Endothelial cell of umbilical vein (primary cell): ENCODE measurements at places on chromosomes 2 and 18. TPM values are rescaled to one million over a fixed set of nuclear protein-coding genes. Genes with fewer than 3 reads are reported as not detected.

The ANKRD36B gene
- 47.0 and 79.8 TPM in 2 replicates for total RNA-seq

DNA sequence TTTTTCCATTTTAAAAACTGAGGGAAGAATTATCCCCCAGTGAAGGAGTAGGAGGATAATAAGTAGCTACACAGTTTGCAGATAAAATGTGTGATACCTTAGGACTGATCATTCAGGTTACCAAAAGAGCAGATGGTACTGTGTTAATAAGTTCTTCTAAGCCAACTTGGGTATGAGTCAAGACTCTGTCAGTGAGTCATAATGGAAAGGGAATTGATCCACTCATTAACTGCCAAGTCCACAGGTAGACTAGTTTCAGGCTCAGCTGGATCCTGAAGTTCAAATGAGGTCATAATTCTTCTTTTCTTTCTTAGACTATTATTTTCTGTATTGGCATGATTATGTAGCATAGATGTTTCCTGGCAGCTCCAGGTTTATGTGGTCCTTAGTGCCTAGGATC is 142.4 kb upstream of the ALPP start:
- DNase-seq: no peak
- no peak overlapping the region for H3K4me3 ChIP-seq
- no peaks in the 10 kb centered on the region for H3K27me3 ChIP-seq
- H3K36me3 ChIP-seq: no peaks in the 10 kb centered on the region
- no peak overlapping the region for H3K27ac ChIP-seq

GRCh38 chr2:230898713-230899091 is 26.3 kb downstream of the GPR55 start:
- H3K27ac ChIP-seq: no peak overlapping the region
- H3K4me3 ChIP-seq: no peak overlapping the region
- H3K4me1 ChIP-seq: no peaks in the 10 kb centered on the region
- H3K36me3 ChIP-seq: no peaks in the 10 kb centered on the region

DNA sequence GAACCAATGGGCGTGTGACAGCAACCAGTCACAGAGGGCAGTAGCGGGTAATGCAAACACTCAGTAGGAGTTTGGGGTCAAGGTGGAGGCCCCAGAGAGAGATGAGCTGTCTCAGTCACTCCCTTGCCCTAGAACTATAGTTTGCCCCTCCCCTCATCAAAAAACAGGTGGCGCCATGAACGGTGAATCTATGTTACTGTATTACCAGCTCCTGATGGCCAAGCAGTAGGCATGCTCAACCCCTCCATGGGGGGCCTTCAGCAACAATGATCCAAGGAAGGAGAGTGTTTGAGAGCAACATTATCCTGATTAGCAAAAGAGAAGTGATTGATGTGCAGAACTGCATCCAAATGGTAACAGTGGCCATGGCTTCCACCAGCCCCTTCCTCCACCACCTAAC is 30.4 kb downstream of the TRABD2A start:
- no peak for DNase-seq
- no peaks in the 10 kb centered on the region for H3K36me3 ChIP-seq
- H3K4me3 ChIP-seq: no peak overlapping the region
- no peaks in the 10 kb centered on the region for H3K27me3 ChIP-seq
- H3K27ac ChIP-seq: no peak overlapping the region
- no peaks in the 10 kb centered on the region for H3K4me1 ChIP-seq

DNA sequence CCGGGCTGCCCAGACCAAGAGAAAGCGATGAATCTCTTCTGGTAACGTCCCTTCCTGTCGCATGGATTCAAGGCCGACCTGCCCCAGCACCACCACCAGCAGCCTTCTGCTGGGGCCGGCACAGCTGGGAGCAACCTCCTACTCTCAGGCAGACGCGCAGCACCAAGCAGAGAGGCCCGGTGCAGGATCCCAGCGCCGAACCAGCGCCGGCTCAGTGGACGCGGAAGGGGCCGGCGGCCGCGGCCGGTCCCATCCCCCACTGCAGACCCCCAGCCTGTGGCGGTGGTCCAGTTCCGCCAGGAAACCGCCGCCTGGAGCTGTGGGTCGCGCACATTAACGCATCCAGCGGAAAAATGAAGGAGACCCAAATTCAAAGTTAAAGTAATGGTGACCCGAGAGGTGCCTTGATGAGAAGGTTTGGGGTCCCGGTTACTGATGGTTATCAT is 525 bp upstream of the MAL start:
- H3K27me3 ChIP-seq: peaks cover 42% of the 10 kb centered on the region
- no peak overlapping the region for H3K27ac ChIP-seq
- no peaks in the 10 kb centered on the region for H3K36me3 ChIP-seq
- H3K4me1 ChIP-seq: no peaks in the 10 kb centered on the region

DNA sequence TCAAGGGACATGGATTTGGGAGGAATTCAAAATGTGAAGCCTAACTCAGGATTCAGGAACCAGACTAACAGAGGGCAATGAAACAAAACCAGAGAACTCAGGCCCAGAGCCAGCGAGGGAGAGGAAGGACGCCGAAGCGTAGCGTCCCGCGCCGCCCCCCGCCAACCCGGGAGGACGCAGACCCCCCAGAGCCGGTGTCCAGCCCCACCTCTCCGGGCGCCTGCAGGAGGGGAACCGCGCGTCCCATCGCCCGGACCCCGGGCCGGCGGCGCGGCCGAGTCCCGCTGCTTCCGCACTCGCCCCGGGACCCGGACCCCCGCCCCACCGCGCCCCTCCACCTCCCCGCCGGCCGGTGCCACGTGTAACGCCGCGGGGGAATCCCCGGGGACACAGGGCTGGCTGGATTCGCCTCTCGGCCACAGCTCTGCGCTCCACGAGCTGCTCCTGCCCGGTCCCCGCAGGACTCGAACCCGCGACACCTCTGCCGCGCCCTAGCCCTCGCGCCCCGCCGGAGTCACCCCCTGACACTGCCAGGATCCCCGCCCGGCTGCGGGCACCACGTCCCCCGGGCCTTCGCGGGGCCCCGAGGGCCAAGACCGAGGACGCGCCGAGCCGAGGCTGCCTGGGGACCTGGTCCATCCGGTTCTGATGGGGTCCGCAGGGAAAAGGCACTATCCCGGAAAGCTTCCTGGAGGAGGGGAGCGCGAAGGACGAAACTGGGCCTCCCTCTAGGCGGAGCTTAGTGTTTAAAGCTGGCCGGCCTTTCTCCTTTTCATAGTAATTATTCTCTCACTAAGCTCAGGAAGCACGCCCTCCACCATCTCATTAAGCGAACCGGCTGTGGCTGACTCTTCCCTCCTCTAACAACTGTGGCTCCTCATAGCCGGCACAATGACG is 40.4 kb upstream of the FAM124B start:
- peak overlapping the region; percentile 62 for H3K27ac ChIP-seq
- peak overlapping the region; percentile 44 for H3K4me3 ChIP-seq
- peaks cover 17% of the 10 kb centered on the region for H3K4me1 ChIP-seq
- peak; percentile 61 for DNase-seq
